ENCODE measurements at places on chromosomes 6 and 20.

DNA sequence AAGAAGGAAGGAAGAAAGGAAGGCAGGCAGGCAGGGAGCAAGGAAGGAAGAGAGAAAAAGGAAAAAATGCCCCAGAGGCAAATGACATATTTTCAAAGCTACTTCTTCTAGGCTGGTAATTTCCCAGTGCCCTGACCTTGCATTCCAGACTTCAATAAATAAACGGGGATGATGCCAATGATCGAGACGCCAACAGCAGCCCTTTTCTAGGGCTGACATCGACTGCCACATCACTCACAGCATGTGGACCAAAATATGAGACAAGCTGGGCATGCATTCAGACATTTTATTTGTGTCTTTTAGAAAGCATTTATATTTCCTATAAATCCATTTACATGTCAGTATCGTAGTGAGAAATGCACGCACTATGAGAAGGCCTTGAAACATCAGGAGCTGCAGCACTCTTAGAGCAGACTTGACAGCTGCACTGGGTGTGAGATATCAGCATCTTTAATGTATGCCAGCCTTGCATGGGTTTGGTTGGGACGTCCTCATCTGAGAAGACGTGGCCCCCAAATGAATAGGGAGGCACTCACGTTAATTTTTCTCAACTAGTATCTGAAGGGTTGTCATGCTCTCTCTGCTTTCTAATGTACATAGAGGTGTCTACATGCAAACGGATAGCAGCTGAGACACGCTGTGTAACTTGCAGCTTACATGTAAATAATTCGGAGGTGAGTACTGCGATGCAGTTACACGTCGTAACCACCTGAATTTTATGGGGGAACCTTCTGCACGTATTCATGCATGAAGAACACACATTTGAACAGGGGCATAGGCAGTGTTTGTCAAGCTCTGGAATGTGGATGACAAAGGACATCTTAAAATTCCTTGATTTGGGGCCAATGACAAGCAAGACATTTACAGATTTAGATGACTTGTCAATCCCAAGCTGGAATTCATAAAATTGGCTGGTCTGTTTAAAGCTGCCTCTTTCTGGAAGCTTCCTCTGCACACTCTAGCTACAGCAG lies 149.1 kb upstream of the AGPAT4 start:
- DNase-seq = no peak

DNA sequence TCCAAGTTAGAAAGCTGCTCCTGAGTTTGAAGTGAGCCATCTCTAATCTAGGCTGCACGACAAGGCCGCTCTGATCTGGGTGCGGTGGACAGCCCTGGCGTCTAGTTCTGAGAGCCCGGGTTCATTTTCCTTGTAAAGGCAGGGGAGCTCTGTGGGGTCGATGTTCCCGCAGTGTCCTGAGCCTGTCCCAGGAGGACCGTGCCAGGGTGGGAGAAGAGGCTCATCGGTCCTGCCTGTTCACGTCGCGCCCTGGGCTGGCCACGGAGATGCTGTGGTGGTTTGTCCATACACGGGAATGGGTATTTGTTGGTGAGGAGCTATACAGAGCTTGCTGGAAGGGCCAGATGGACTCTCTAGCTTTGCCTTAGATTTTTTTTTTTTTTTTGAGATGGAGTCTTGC lies 27.0 kb downstream of the PSMG4 start:
- no peak for DNase-seq

GRCh38 chr6:99378636-99379035 lies 15.4 kb downstream of the COQ3 start:
- no peak for DNase-seq

GRCh38 chr20:50746138-50746940 lies 15.0 kb downstream of the PARD6B start:
- DNase-seq = no peak

DNA sequence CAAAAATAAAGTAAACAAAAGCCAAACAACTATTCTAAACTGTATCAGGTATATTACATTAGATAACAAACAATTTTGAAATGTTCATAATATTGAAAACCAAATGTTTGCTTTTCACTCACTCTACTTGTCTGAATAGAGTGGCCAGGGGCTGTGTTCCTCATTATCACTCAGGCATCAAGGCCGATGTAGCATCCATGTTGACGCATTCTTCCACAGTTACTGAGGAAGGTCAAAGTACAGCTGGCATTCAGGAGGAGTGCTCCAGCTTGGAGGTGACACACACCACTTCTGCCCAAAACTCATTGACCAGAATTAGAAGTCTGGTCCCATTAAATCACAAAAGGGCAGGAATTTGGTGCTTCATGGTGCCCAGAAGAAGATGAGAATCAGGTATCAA lies 137.6 kb upstream of the MANEA start:
- no peak for DNase-seq

- DNase-seq = no peak
These were observed 41.2 kb downstream of the OPN5 start for GRCh38 chr6:47822856-47823554.

GRCh38 chr6:53066874-53067706 lies 1.9 kb downstream of the FBXO9 start:
- no peak for DNase-seq

DNA sequence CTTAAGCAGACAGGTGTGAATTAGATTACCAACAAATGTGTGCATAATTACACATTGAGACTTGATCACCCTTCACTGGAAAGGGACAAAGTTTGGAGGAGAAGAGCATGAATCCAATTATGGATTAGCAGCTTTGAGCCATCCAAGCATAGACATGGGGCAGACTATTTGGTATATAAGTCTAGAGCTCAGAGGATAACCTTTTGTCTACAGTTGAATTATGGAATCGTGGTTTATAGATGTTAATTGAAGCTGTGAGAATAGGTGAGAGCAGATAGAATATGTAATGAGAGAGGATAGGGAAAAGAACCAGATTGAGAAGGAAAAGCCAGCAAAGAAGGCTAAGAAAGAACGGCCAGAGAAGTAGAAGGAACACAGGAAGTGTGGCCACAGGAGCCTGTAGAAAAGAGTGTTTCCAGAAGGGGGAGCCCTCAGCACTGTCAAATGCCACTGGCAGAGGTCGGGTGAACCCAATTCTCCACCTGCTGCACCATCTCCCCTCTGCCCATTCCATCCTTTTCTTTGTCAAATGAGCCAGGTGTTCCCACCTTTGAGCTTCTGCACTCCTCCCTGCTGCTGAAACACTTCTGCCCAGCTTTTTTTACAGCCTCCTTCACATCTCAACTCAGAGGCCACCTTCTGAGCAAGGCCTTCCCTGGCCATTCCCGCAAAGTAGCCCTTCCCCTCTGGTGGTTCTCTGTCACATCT lies 7.3 kb downstream of the DNTTIP1 start:
- DNase-seq = peak; percentile 60

DNA sequence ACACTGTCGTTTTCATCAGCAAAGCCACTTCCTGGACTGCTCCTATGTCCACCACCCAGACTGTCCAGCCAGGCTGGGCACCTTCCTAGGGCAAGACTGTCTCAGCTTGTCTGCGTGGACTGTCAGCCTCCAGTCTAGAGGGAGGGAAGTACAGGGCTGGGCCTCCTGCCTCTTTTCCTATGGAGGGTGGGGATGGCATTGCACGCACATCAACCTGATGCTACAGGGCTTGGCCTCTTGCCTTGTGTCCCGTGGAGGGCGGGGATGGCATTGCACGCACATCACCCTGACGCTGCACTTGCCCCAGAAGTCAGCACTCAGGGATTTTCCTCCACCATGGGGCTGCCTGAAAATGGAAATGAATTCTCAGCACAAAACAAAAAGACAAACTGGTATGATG lies 304.2 kb upstream of the CDH4 start:
- no peak for DNase-seq

DNA sequence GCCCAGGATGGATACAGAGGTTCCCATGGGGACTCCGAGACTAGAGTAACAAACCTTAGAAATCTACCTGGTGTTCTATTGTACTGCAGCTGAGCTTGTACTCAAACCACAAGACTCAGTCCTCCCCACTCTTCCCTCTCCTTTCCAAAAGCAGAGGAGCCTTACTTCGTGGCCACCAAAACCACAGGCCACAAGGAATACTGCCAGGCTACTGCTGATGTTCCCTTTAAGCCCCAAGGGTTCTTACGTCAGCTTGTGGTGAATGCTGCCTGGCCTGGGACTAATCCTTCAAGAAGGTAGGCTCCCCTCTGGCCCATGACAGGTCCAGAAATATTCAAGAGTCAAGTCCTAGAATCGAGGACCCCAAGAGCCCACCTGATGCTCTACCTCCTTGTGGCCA lies 10.5 kb upstream of the DEFB128 start:
- no peak for DNase-seq

DNA sequence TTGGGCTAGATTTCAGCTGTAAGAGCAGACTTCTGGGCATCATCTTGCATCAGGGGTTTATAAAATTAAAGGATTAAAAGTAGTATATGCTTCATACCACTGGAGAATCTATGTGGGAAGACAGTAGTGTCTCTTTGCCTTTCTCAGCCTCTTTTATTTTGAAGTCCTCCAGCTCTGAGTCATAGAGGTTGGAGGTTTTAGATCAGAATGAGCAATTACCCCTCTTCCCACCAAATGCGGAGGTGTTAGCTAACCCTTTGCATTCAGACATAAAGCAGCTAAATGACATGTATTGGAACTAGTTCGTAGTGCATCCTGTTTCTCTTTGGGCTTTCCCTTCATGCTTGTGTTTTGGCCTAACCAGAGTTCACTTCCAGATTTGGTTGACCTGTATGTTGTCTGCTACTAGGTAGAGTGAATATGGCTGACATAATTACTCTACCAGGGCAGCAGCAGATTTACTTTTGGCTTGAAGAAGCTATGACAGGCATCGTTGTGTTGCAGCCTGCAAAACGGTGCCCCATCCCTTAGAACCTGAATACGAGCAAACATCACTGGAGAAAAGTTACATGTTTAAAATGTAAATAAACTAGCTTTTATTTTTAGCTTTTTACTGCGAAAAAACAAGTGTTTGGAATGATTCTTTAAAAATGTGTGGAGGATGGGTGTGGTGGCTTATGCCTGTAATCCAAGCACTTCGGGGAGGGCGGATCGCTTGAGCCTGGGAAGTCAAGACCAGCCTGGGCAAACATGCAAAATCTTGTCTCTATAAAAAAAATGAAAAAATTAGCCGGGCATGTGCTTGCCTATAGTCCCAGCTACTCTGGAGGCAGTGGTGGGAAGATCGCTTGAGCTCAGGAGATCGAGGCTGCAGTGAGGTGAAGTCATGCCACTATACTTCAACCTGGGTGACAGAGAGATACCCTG lies 82.2 kb downstream of the MYO6 start:
- no peak for DNase-seq

- no peak for DNase-seq
These were observed 165.9 kb upstream of the KCNK16 start for GRCh38 chr6:39488255-39488879.

- DNase-seq = no peak
These were observed 433.7 kb upstream of the MANEA start for GRCh38 chr6:95143408-95144180.

- DNase-seq = no peak
These were observed 221.3 kb downstream of the ERMARD start for GRCh38 chr6:169972736-169973135.

GRCh38 chr20:37680420-37680819 lies 13.4 kb upstream of the CTNNBL1 start:
- DNase-seq = no peak

DNA sequence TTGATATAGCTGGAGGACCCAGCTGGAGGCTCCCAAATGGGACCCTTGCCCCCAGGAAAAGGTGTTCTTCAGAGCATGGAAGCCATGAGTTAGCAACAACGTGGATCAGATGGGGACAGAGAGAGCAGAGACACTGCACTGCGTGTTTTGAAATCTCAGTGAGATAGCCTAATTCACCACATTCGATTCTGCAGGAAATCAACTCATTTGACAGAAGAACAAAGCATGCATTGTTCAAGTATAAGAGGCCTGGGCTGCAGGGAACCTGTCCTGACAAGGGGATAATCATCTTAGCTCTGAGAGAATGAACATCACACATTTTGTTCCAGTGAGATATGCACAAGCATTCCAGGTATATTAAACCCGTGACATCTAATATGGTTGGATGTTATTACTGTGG lies 450.2 kb downstream of the CDH26 start:
- DNase-seq = no peak

DNA sequence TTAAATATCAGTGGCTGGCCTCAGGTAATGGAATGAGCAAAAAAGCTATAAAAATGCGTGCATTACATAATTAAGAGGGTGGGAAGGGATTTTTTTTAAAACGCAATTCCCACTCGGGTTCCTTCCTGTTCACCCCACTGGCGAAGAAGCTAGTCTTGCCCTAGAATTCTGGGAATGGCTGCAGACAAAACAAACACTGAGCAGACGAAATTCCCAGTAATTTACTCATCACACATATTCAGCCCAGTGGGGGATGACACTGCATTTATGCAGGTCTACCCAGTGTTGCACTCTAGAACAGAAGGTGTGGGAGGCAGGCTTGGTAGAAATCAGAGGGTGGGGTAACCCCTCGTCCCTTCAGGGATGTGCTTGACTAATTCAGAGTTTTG lies 2695.0 kb upstream of the DEFB115 start:
- no peak for DNase-seq

DNA sequence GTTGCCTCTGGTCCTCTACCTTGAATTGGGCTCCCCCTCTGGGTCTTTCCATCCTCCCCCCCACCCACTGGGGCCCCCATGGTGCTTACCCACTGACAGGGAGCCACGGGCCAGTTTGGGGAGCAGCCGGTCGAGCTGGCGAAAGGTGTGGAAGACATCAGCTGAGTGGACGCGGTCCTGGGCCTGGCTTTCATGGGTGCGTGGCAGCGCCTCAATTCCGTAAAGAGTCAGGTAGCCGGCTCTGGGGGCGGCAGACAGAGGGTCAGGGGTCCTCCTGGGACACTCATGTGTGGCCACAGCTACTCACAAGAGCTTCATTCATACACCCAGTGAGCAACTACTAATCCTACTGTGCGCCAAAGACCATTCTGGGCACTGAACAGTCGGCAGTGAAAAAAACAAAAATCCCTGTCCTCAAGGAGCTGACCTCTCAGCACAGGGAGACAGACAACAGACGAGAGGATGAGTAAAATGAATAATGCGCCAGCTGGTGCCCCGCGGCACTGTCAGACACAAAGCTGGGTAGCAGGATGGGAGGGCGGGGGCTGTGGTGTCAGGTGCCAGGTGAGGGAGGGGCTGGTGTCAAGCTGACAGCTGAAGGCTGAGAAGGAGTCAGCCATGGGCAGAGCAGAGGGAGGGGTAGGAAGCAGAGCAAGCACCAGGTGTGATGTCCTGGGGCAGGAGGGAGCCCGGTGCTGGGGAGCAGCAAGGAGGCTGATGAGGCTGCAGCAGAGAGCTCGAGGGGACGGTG lies 28.3 kb downstream of the PTGIS start:
- no peak for DNase-seq

DNA sequence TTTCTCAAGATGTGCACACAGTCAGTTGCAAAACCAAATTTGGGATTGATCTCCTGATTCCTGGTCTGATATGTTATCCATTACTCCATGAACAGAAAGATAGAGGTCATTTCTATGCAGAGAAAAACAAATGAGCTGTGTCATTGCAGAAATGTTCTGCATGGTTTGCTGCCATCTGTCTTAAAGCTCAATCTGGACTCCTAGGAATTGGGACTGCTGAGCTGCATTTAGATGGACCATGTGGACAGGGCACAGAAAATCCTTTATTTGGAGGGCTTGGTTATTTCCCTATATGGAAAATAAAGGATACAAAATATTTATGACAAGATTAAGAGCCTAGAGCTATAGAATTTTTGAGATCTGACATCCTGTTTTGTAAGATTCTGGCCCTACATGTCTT lies 91.3 kb downstream of the ADGRB3 start:
- DNase-seq = no peak

- no peak for DNase-seq
These were observed 1.6 kb downstream of the HMGN3 start for GRCh38 chr6:79232696-79233462.

GRCh38 chr6:36419310-36419709 lies 23.3 kb downstream of the PXT1 start:
- no peak for DNase-seq

GRCh38 chr20:12965870-12966251 lies 42.9 kb upstream of the SPTLC3 start:
- no peak for DNase-seq

Data from effector memory CD8-positive, alpha-beta T cell (primary cell).